Fibroblast of gingiva (primary cell): ENCODE measurements at places on chromosomes 7 and 10.

DNA sequence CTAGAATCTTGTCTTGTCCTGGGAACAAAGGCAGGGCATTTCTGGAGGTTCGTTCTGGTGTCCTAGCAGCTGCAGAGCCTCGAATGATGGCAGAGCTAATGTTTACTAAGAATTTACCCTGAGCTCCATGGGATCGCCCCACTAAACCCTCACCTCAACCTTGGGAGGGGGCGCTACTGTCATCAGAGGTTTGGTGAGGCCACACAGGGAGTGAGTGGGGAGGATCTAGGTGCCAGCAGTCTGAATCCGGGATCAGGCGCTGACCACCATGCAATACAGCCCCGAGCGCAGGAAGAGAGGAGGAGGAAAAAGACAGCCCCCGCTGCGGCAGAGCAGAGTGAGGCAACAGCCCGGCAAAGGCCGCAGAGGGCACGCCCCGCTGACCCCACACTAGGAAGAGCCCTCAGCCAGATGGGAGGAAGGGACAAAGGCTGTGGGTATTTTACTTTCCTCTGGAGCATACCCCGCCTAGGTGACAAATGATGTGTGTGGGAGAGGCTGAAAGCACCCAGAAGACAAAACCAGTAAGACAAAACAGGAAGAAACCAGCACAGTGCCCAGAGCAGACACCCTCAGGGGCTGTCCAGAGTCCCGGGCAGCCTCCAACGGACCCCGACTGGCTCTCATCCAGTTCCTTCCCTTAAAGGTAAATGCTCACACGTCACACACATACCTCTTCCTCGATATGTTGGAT is 103.5 kb downstream of the FAM53B start:
- no peak for DNase-seq

GRCh38 chr7:97770850-97771249 is 39.0 kb downstream of the TAC1 start:
- no peak for DNase-seq

DNA sequence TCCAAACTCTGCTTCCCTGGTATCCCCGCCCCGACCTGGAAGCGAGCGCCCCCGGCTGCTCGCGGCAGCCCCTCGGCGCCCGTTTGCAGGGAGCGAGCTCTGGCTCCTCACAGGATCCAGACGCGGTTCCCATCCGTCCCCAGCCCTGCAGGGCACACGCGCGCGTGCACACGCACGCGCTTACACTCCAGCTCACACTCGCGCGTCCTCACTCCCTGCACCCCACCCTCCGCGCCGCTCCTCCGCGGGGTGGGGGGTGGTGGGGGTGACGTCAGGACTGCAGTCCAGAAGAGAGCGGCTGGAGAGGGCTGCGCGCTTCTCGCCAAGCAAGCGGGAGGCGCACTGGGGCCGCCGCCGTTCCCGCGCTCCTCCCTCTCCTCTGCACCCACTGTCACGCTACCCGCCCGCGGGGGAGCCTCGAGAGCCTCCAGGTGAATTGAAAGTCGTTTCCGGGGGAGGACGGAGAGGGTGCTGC is 255.6 kb downstream of the OTUD1 start:
- no peak for DNase-seq

DNA sequence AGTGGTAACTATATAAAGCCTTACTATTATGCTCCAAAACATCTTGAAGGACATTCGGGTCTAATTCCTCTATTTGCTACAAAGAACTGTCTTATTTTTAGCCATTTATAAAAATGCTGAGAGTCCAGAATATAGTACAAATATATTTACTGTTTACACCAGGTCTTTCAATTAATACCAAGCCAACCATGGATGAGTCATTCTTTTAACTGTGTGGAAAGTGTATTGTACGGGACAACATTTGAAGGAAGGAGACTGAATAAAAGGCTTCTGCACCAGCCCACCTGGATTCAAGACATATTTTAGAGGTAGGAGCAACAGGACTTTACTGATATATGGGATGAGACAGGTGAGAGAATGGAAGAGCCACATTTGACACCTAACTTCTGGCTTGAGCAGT is 35.4 kb downstream of the MASTL start:
- no peak for DNase-seq

- DNase-seq, result no peak
Measured at GRCh38 chr7:20514364-20514763, 101.1 kb upstream of the ABCB5 start.

DNA sequence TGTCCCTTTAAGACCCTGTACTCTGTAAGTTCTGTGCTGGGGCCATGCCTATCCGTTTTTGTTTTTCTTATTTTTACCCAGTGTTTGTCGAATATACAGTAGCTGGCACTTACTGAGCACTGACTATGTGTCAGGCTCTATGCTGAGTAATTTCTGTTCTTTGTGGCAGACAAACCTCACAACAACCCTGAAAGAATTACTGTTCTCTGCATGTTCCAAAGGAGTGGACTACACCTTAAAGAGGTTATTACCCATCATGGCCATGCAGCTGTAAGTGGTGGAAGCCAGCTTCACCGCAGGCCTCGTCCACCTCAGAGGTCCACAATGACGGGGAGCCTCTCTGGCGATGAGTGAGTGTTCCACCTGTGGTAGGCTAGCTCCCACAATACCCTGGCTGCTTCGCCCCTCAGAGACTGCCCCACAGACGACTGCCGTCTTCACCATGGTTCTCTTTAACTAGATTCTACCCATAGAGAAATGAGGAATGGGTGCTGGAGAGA is 30.1 kb upstream of the RBM20 start:
- no peak for DNase-seq

DNA sequence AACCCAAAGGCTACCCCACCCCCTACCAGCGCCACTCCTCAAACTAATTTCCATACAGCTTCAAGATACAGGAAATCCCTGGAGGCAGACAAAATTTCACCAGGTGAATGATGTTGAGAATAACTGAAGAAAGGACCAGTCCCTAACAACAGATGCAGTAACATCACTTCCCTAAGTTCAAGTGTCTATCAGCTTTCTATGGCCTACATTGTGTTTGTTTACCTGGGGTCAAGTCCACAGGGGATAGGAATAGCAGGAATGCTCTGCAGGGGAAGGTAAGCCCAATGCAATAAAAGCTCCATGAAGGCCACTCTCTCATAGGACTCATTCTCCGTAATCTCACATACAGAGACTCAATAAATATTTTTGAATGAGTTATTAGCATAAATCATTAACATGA is 26.9 kb downstream of the FAM13C start:
- no peak for DNase-seq

DNA sequence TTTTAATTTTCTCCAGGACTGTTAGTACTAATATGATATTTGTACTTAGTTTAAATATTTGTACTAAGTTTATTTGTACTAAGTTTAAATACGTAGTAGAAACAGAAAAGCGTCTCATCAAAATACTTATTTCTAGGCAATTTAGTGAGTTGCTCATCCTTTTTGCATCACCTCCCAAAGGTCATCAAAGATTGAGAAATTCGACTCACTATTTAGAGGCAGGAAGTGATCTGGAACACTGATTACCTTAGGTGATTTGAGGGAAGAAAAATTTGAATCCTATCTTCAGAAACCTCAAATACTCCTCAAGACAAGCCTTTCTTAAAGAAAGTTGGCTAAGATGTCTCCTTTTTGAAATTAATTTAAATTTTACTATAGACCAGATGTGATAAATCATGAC is 14.5 kb downstream of the WNT16 start:
- no peak for DNase-seq

- no peak for DNase-seq
Measured at GRCh38 chr10:60140651-60141632, 234.6 kb upstream of the CCDC6 start.

DNA sequence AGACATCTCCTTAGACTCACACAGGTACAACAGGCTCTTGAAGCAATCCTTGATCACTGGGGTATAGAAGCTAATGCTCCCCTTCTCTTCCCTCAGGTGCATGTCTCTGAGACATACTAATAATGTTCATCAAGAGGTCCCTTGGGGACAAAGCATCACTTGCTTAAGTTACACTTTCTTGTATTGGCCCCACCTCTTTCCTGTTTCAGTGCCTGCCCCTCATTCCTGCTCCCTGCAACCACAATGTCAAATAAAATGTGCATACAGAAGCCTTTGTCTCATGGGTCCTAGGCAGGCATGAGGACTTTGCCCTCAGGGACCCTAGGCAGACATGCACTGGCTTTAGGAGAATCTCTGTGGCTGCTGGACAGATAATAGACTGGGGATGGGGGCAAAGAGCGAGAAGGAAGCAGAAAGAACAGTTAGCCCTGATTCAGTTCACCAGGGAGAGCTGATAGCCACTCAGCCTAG is 175.0 kb upstream of the NPY start:
- DNase-seq, result no peak

DNA sequence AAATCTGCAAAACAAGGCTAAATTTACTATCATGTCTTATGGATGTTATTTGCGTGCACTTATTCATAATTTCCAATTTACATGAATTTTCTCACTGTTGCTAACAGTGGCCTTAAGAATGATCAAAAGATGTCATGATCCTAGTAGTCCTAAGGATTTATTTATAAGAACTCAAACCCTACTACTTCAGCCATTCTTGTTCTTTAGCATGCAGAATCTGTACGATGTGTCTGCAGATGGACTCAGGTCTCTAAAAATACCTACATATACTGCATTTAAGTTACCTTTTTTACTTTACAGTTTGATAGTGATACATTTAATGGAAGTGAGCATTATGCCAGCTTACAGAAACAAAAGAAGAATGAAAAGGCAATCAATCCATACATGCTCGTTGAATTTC is 91.2 kb downstream of the ZNF277 start:
- DNase-seq, result no peak

GRCh38 chr10:50334273-50334672 is 83.0 kb upstream of the ASAH2 start:
- DNase-seq, result no peak

GRCh38 chr10:36602374-36602773 is 523.0 kb upstream of the ANKRD30A start:
- DNase-seq, result peak; percentile 51

- DNase-seq, result peak; percentile 32
Measured at GRCh38 chr7:92025260-92025659, 84.6 kb downstream of the AKAP9 start.

- no peak for DNase-seq
Measured at GRCh38 chr7:45976485-45976856, 55.4 kb upstream of the IGFBP3 start.

GRCh38 chr7:127938588-127938987 is 92.6 kb downstream of the LRRC4 start:
- DNase-seq, result peak; percentile 72

DNA sequence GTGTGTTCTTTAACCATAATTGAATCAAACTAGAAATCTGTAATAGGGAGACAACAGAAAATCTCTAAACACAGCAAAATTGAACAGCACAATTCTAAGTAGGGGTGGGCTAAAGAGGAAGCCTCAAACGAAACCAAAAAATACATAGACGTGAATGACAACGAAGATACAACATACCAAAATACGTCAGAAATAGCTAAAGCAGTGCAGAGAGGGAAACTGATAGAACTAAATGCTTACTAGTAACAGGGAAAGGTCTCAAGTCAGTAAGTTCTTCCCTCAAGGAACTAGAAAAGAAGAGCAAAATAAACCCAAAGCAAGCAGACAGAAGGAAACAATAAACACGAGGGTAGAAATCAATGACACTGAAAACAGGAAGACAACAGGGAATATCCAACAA is 19.1 kb downstream of the RPP38 start:
- no peak for DNase-seq

DNA sequence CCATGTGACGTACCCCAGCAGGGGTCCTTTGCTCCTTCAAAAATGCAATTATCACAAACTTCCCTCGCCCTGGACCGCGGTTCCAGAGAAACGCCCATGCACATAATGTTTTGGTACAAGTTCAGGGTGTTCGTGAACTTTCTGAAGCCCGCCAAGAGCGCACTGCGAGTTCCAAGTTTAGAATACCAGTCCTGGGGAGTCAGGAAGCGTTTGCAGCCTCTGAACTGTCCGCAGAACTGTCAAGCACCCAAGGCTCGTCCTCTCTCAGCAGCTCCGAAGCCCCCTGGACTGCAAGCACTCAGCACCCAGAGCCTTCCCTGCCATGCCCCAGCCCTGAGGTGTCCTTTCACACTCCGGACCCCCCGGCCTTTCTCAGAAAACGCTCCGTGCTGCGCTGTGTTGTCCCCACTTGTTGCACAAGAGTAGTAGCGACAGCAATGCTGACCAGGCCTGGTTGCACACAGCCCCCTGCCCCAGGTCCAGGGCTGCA is 30.3 kb downstream of the CALML3 start:
- DNase-seq, result no peak

DNA sequence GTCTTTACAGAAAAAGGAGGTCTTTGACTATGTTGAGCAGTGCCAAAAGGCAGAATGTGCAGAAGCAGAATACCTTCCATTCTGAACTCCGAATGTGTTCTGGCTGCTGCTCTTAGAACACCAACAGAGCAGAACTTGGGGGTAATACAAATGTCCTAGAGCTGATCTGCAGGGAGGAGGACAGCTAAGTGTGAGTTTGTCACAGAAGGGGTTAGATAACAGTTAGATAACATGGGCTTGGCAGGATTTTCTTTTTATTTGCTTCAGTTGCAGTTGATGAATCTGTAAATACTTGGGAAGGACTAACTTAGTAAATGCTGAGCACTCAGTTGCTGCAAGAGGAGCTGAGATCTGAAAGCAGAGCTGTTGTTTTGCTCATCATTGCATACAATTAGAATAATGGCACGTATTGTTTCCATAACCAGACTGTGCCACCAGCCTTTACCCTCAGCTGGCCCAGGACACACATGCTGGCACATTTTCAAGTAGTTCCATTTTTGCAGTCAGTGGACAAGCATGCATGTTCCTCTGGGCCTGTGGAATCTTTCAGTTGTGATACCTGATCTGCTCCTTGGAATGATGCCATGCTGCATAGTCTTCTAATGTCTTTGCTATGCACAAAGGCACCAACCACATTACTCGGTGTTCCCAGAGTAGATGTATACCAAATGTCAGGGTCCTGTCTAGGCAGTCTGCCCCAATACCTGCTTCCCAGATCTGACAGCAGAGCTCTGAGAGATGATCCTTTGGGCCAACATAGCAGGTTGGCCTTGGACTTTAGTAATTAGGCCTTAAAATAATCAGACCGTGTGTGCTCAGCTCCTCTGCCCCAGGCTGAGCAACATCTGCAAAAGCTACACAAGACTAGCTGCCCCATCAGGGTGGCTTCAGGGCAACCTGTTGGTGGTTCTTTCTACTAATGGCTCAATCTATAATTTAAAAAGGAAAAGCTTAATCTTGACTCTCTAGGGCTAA is 55.7 kb downstream of the GSDME start:
- DNase-seq, result peak; percentile 95

DNA sequence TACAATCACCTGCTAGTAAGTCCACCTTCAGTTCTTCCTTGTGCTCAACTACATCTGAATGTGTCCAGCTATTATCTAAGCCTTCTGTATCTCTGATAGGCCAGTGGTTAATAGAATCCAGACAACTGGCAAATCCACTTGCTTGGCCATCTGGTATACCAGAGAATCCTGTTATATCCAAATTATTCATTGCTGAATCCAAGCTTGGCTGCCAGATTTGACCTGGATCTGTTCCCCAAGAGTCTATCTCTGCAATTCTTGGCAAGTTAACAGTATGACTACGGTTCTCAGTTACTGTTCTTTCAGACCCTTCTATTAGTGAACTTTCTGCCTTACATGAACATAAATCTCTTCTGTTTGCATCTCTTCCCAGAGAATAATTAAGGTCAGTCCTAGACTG is 154.6 kb upstream of the TARP start:
- peak; percentile 64 for DNase-seq

GRCh38 chr7:103297837-103298179 is 573 bp downstream of the PMPCB start:
- DNase-seq, result no peak
